ENCODE measurements at places on chromosomes 3 and 15. TPM values are rescaled to one million over a fixed set of nuclear protein-coding genes. Genes with fewer than 3 reads are reported as not detected.

GRCh38 chr15:33638453-33638852 lies 327.7 kb downstream of the RYR3 start:
- H3K4me1 ChIP-seq, result no peaks in the 10 kb centered on the region
- no peak overlapping the region for H3K27ac ChIP-seq
- peaks cover 33% of the 10 kb centered on the region for H3K27me3 ChIP-seq
- no peaks in the 10 kb centered on the region for H3K36me3 ChIP-seq
- DNase-seq, result no peak

DNA sequence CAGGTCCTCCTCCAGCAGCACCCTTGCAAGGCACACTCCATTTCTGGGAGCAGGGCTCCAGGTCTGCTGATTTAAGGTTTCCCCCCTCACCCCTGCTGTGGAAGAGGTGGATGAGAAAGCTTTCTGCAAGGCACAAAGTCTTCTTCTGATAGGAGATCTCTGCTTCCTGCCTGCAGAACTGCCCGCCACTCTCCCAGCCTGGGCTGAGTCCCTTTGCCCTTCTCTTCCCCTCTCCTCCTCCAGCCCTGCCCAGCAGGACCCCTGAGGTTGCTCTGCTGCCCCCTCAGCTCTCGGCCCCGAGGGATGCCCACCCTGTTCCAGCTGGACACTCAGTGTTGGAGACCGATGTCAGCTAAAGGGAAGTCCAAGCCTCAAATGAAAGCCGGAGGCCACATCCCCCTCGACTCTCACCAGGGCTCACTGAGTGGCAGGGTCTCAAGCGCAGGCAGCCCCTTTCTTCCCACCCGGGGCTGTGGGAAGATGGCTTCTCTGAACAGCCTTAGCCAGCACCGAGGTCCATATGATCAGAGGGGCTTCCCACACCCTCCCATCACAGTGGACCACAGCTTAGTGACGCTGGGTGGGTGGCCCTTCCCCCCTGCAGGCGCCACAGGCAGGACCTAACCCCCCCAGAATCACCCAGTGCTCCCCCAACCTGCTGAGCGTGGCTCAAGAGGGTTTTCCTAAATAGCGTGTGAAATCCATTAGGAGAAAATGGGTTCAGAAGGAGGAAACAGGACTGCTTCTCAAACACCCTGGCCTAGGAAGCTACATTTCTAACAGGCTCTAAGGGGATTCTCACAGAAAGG lies 4.0 kb downstream of the ATP10A start:
- no peaks in the 10 kb centered on the region for H3K27me3 ChIP-seq
- H3K27ac ChIP-seq, result peak overlapping the region; percentile 91
- H3K36me3 ChIP-seq, result peaks cover 50% of the 10 kb centered on the region
- peak; percentile 89 for DNase-seq
- peaks cover 83% of the 10 kb centered on the region for H3K4me1 ChIP-seq

DNA sequence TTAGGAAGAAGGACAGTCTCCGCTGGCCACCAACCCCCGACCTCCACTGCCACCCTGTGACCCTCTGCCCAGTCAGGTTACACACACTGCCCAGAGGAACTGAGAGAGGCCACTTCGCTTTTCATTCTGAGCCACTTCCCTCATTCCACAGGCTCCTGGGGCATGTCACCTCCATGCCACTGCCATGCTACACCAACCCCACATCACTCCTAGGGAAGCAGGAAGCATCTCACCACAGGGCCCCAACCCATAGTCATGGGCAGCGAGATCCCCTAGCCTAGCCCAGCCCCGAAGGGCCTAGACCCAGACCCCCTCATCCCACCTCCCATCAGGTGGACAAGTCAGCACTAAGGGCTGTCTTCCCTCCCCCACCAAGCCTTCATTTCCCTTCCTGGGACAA lies 1.4 kb downstream of the PLCB2 start:
- no peak overlapping the region for H3K4me3 ChIP-seq
- no peak overlapping the region for H3K27ac ChIP-seq

DNA sequence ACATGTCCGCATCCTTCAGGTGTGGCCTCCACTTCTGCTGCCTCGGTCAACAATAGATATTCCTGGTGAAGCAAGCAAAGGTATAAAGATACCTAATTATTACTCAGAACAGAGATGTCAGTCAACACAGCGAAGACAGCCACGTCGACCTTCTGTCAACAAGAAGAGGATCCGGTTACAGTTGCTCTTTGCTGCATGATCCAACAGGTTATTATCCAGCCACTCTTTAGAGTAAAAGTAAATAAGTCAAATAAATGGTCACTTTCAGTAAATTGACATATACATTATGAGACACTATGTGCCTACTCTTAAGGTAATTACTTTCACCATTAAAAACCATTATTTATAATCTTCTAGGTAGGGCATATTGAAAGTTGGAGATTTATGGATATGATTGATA lies 356.8 kb upstream of the ATP11B start:
- no peaks in the 10 kb centered on the region for H3K36me3 ChIP-seq
- no peak overlapping the region for H3K27ac ChIP-seq
- no peaks in the 10 kb centered on the region for H3K27me3 ChIP-seq
- no peak overlapping the region for H3K4me3 ChIP-seq
- DNase-seq, result no peak
- H3K4me1 ChIP-seq, result no peaks in the 10 kb centered on the region

Gene LINGO1
- 12.2 TPM for total RNA-seq

- DNase-seq, result no peak
- no peak overlapping the region for H3K4me3 ChIP-seq
- H3K27me3 ChIP-seq, result peaks cover 10% of the 10 kb centered on the region
- no peaks in the 10 kb centered on the region for H3K36me3 ChIP-seq
These were observed 268.5 kb downstream of the SQOR start for GRCh38 chr15:45903283-45903682.

DNA sequence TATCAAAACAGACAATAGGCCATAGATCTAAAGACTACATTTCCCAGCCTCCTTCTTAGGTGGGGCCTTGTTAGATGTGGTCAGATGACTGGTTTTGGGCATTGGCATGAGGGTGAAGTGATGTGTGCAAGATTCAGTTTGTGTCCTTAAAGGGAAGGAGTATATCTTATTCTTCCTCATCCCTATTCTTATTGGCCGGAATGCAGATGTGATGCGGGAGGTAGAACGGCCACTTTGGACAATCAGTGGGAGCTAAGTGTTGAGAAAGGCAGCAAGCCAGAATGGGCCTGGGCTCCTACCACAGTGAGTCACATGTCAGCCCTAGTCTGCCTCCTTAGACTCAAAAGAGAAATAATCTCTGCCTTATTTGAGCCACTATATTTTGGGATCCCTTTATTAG lies 89.8 kb upstream of the MEX3B start:
- DNase-seq, result no peak
- H3K4me3 ChIP-seq, result no peak overlapping the region
- H3K27me3 ChIP-seq, result no peaks in the 10 kb centered on the region
- peak overlapping the region; percentile 81 for H3K27ac ChIP-seq
- peaks cover 6% of the 10 kb centered on the region for H3K36me3 ChIP-seq

DNA sequence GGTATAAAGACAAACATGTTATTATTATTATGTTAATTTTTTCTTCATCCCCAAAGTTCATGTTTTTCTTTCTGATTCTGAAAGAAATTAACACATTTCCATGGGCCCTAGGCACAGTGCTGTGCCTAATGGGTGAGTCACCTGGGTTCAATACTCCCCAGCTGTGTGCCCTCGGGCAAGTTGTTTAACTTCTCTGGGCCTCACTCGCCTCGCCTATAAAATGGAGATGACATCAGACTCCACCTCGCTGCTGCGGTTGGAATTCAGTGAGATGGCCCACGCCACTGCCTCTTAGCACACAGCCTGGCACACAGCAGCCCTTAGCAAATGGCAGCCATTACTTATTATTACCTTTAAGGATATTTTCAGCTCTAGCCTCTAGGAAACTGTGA lies 22.6 kb downstream of the DNASE1L3 start:
- H3K4me3 ChIP-seq, result no peak overlapping the region
- H3K27me3 ChIP-seq, result no peaks in the 10 kb centered on the region
- no peaks in the 10 kb centered on the region for H3K4me1 ChIP-seq
- peak; percentile 47 for DNase-seq
- H3K36me3 ChIP-seq, result no peaks in the 10 kb centered on the region
- no peak overlapping the region for H3K27ac ChIP-seq

DNA sequence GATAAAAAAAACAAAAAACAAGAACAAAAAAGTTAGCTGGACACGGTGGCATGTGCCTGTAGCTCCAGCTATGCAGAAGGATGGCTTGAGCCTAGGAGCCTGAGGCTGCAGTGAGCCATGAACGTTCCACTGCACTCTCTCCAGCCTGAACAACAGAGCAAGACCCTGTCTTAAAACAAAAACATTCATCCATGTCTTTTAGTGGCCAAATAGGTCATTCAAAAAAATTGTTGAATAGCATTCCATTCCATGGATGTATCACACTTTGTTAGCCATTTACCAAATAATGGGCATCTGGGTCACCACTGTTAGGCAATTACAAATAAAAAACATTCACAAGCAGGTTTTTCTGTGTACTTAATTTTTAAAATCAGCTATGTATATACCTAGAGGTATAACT lies 139.7 kb downstream of the STAG1 start:
- no peaks in the 10 kb centered on the region for H3K4me1 ChIP-seq
- H3K4me3 ChIP-seq, result no peak overlapping the region
- no peak overlapping the region for H3K27ac ChIP-seq
- DNase-seq, result no peak
